ENCODE measurements at places on chromosomes 13 and 19.
A peak's percentile ranks its signal among the peaks of the same experiment; 100 is the strongest.

- DNase-seq, result no peak
These were observed 4.0 kb downstream of the SLC7A10 start for GRCh38 chr19:33221638-33222037.

DNA sequence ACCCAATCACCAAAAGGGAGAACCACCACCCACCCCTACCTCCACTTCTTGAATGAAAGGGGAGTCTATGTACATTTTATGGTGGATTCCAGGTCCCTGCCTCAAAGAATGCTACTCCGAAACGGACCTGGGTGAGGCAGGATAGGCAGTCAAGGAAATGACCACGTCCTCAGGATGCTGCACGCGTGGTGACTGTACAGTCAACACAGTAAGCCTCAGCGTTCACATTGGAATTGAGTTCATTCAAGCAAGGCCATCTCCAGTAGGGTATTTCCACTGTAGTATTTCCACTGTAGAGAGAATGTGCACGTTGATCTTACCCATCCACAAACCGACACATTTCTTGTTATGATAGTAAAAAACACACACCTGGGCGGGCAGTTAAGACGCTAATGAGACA lies 16.9 kb downstream of the ZSCAN5C start:
- DNase-seq, result no peak

GRCh38 chr19:33201886-33202545 lies 7.9 kb downstream of the LRP3 start:
- DNase-seq, result no peak

DNA sequence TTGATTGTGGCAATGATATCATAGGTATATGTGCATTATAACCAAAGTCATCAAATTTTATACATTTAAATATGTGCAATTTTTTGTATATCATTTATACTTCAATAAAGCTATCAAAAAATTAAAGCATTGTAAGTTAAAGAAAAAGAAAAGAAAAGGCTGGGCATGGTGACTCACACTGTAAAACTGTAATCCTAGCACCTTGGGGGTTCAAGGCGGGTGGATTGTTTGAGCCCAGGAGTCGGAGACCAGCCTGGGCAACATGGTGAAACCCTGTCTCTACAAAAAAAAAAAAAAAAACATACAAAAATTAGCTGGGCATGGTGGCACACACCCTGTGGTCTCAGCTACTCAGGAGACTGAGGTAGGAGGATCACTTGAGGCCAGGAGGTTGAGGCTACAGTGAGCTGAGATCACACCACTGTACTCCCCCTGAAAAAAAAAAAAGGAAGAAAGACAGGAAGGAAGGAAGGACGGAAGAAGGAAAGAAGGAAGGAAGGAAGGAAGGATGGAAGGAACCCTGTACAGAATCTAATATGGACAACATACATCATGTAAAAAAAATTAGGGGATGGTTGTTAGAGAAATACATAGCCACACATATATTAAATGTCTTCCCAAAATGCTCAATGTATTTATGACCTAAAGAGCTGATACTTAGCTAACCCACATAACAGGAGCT lies 21.7 kb upstream of the SLC25A30 start:
- no peak for DNase-seq

- no peak for DNase-seq
These were observed 528.4 kb downstream of the DCT start for GRCh38 chr13:93951108-93951507.

- DNase-seq, result peak; percentile 90
These were observed 1.2 kb upstream of the GPX4 start for GRCh38 chr19:1102407-1103131.

DNA sequence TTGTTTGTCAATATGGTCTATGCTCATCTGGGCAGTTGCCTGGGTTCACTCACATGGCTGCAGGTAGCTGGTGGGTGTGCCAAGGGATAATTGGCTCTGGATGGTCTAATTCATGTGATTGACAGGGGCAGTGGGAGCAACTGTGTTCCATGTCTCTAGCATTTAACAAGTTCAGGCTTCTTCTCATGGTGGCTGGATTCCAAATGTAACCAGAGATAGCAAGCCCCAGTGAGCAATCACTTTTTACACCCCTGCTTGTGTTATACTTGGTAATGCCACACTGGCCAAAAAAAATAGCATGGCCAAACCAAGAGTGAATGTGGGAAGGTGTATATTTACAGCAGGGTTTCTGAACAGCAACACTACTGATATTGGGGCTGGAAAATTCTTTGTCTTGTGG lies 89.6 kb upstream of the TNFSF11 start:
- DNase-seq, result no peak

- no peak for DNase-seq
These were observed 364.2 kb downstream of the IRS2 start for GRCh38 chr13:109422161-109422560.

DNA sequence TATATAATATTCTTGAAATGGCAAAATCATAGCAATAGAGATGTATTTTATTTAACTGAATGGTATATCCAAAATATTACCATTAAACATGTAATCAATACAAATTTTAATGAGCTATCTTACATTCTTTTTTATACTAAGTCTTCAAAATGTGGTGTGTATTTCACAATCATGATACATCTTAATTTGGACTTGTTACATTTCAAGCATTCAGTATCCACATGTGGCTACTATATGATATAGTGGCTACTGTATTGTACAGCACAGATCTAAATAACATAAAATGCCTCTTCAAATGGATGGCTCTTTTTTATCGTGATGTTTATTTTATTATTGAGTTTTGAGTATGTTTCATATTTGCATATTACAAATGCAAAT lies 8.0 kb downstream of the TEX101 start:
- no peak for DNase-seq

- DNase-seq, result no peak
These were observed 47.3 kb downstream of the DNAJC3 start for GRCh38 chr13:95724252-95724651.

GRCh38 chr19:791567-792305 lies 5.5 kb upstream of the PTBP1 start:
- no peak for DNase-seq

DNA sequence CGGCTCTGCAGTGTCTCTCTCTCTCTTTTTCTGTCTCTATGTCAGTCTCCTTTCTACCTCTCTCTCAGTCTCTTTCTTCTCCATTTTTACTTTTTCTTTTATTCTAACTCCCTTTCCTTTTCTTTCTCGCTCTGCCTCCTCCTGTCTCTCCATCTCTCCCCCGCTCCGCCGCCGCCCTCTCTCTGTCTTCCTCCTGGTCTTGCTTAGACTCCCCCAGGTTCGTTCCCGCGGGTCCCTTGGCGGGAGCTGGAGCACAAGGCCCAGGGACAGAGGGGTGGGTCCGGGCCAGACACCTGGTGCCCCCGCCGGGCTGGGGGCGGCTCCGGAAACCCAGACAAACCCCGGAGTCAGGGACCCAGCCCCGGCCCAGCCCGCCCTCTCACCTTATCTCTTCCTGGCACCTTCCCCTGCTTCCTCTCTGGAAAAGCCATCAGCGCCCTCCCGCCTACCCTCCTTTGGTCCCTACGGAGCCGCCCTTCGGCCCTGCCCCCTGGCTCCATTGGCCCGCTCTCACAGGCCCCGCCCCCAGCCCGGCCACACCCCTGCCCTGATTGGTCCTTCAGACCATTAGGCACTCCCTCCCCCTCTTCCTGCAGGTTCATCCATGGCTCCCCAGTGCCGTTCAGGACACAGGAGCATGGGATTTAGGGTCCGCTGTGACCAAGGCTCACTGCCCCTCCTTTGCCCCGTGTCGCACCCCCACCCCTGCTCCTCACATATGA lies 15.4 kb upstream of the NOP53 start:
- no peak for DNase-seq

DNA sequence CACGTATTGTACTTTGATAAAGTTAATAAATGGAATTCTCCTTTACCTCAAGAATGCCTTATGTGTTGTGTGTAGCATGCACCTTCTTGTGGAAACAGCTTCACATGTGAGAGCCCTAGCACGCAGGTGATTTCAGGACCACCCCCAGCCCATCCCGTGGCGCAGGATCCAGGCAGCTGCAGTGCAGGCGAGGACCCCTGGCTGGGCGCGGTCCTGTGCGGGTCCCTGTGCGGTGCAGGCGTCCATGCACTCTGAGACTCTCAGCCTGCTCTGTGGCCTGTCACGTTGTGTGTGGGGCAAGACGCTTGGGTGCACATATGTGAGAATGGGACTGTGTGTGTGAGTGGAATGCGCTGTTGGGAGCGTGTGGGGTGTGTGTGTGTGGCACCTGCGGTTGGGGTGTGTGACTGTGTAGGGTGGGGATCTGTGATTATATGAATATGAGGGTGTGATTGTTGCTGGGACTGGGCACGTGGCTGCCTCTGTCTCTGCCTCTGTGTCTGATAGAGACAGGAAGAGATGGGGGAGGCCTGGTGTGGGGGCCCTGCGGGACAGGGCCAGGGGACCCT lies 30.8 kb downstream of the WTIP start:
- no peak for DNase-seq

DNA sequence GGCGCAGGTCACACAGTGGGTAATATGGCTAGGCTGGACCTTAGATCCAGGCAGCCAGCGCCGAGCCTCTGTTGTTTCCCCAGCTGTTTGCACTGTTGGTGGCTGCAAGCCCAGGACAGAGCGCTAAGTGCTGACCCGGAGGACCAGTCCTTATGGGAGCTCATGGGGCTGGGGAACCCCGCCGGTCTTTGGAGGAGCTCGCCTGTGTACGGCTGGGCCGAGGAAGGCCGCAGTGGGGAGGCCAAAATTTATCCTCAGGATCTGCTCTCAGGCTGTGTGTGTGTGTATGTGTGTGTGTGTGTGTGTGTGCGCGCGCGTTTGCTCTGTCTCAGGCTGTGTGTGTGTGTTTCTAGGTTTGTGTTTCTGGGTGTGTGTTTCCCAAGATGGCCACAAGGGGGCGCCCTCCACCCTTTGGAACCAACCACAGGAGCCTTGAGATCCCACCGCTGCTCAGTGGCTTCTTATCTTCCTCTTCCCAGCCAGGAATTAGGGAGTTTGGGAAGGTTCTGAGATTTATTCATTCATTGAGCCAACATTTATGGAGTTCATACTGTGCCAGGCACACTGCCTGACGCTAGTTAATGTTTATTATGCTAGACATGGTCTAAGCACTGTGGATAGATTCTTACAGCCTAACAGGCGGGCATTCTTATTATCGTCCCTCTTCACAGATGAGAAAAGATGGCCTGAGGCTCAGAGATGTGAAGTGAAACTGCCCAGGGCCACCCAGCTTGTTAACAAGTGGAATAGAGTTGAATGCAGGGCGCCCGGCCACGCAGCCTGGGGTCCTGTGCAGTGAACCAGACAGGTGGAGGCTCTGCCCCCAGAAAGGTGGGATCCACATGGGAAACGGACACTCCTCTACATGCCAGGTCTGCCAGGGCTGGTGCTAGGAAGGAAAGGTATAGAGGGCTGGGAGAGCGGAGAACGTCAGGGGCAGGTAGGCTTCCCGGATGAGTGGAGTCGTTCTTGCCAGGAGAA lies 13.0 kb downstream of the PGLYRP1 start:
- DNase-seq, result no peak

DNA sequence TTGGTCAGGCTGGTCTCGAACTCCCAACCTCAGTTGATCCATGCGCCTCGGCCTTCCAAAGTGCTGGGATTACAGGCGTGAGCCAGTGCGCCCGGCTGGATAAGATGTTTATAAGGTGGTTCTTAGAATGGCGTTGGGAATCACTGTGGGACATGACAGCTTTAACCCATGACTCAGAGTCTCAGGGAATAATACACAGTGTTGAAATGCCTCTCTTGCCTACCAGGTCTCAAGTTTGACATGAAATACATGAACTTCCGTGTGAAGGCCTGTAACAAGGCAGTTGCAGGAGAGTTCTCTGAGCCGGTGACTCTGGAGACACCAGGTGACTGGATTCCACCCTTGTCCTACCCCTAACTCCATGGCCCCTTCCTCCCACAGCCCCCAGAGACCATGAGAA lies 12.6 kb downstream of the FSD1 start:
- DNase-seq, result no peak

DNA sequence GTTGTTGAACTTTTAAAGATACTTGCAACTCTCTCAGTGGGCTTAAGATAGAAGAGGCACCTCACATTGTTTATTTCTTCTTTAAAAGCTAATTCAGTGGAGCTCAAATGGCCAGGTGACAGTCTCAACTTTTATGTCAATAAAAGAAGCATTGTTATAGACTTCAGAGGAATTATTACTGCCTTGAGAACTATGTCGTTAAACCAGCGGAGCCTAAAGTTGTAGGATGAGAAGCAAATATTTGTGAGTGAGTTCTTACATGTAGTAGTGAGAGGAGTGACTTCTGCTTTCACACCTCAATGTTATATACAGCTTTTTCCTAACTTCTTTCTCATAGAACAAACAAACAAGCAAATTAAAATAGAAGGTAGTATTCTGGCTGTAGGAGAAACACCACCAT lies 31.2 kb upstream of the DGKH start:
- DNase-seq, result no peak

GRCh38 chr13:98972627-98973026 lies 5.2 kb downstream of the DOCK9 start:
- DNase-seq, result no peak

GRCh38 chr13:107348471-107348870 lies 780.5 kb upstream of the ARGLU1 start:
- DNase-seq, result no peak

DNA sequence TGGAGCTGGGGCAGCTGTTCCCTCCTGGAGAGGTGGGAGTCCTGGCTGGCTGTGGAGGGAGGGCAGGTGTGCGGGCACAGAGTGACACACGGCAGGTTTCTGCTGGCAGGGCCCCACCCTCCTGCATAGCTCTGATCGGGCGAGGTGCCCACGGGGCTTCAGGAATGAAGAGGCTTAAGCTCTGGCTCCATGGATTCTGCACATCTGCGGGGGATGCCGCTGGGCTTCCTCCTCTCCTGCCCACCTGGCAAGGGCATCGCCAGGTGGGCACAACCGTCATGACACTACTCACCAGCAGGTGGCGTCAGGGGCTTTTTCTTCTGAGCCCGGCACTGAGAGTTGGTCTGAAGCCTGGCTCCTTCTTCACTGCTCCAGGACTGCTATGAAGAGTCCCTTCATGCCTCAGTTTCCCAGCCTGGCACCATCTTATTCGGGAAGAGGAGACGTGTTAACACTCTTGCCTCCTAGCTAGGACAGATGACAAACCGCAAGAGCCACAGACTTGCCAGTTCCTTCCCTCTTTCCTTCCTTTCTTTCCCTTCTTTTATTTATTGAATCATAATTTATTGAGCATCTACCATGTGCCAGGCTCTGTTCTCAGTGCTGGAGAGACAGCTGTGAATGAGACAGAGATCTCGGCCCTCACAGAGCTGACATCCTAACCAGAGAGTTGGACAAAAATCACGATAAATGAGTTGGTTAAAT lies 15.2 kb upstream of the PAK4 start:
- DNase-seq, result no peak
